ENCODE measurements at places on chromosomes 7 and 10. TPM values are rescaled to one million over a fixed set of nuclear protein-coding genes. Genes with fewer than 3 reads are reported as not detected.

GRCh38 chr10:21495752-21496342, 29.6 kb downstream of the SKIDA1 start:
- DNase-seq = peak; percentile 71

DNA sequence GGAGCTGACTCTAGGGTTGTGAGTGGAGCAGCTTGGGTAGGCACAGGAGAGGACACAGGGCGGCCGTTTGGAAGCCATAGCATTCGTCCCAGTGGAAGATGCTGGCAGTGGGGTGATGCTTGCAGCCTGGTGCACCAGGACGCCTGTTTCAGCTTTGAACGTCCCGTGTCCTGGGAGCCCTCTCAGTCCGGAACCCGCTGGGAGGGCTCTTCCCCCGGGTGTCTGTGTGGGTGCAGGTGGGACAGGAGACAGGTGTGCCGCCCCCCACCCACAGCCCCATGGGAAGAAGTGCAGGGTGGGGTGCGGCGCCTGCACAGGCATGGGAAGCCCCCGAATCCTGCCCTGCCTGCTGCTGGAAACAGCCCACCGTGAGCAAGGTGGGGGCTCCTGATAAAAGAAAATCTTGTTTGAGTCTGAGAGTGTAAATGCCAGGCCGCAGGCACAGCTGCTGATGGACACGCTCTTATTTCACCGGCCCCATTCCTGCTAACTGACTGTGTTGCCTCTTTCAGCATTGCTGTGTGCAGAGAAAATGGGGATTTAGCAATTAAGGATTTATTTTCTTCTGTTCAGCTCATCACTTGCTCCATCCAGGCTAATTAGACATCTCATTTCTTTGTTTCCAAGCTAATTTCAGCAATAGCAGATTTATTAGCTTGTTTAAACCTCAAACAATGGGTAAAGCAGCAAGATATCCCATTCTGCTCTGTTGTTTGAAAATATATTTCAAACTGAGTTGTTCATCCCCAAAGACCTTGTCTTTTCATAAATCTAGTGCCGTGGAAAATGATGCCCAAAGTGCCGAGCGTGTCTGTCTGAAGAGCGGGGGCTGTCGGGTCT, 54.9 kb upstream of the DPYSL4 start:
- DNase-seq = no peak

- DNase-seq = no peak
Observed at GRCh38 chr7:82690929-82691328, 247.4 kb upstream of the CACNA2D1 start.

DNA sequence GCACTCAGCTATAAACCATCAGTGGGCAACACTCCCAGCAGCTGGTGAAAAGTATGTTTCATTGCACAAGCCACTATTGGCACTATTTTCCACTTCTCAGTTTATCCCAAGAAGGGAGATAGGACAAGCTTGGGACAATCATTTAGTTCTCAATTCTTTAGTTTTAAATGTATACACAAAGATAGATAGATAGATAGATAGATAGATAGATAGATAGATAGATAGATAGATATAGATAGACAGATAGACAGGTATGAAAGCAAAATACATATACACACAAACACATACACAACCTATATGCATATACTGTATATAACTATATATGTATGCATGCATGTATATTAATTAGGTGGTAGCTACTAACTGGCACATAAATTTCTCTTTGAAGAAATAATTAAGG, 411.6 kb upstream of the KCND2 start:
- DNase-seq = no peak

- peak; percentile 31 for DNase-seq
Observed at GRCh38 chr10:72260976-72261783, 12.5 kb upstream of the DDIT4 start.

Gene SPDYE9
- not detected for total RNA-seq

Gene SLC26A4
- total RNA-seq = 59.2 TPM

Gene GDF2
- total RNA-seq = not detected

Gene IRF5
- total RNA-seq = 0.75 TPM

Gene SLC26A5
- not detected for total RNA-seq
